ENCODE measurements at places on chromosomes 12 and 14. TPM values are rescaled to one million over a fixed set of nuclear protein-coding genes. Genes with fewer than 3 reads are reported as not detected.

- no peaks in the 10 kb centered on the region for H3K27me3 ChIP-seq
- H3K36me3 ChIP-seq, result no peaks in the 10 kb centered on the region
- peaks cover 7% of the 10 kb centered on the region for H3K4me1 ChIP-seq
These were observed 96.4 kb downstream of the NTN4 start for GRCh38 chr12:95694136-95694535.

GRCh38 chr12:78795934-78796445 lies 68.6 kb upstream of the SYT1 start:
- H3K36me3 ChIP-seq, result peaks cover 15% of the 10 kb centered on the region
- DNase-seq, result no peak
- no peak overlapping the region for H3K4me3 ChIP-seq
- peaks cover 6% of the 10 kb centered on the region for H3K4me1 ChIP-seq
- H3K27me3 ChIP-seq, result no peaks in the 10 kb centered on the region
- no peak overlapping the region for H3K27ac ChIP-seq

GRCh38 chr14:93005135-93005813 lies 82.3 kb downstream of the CHGA start:
- H3K4me3 ChIP-seq, result no peak overlapping the region
- no peaks in the 10 kb centered on the region for H3K27me3 ChIP-seq
- H3K36me3 ChIP-seq, result no peaks in the 10 kb centered on the region
- no peak for DNase-seq
- peaks cover 18% of the 10 kb centered on the region for H3K4me1 ChIP-seq

- no peak overlapping the region for H3K4me3 ChIP-seq
- H3K27ac ChIP-seq, result no peak overlapping the region
These were observed 8.0 kb upstream of the ZDHHC17 start for GRCh38 chr12:76755829-76756379.

GRCh38 chr14:52103416-52103815 lies 34.6 kb upstream of the NID2 start:
- H3K4me1 ChIP-seq, result no peaks in the 10 kb centered on the region
- H3K27me3 ChIP-seq, result no peaks in the 10 kb centered on the region
- no peak for DNase-seq
- no peaks in the 10 kb centered on the region for H3K36me3 ChIP-seq

DNA sequence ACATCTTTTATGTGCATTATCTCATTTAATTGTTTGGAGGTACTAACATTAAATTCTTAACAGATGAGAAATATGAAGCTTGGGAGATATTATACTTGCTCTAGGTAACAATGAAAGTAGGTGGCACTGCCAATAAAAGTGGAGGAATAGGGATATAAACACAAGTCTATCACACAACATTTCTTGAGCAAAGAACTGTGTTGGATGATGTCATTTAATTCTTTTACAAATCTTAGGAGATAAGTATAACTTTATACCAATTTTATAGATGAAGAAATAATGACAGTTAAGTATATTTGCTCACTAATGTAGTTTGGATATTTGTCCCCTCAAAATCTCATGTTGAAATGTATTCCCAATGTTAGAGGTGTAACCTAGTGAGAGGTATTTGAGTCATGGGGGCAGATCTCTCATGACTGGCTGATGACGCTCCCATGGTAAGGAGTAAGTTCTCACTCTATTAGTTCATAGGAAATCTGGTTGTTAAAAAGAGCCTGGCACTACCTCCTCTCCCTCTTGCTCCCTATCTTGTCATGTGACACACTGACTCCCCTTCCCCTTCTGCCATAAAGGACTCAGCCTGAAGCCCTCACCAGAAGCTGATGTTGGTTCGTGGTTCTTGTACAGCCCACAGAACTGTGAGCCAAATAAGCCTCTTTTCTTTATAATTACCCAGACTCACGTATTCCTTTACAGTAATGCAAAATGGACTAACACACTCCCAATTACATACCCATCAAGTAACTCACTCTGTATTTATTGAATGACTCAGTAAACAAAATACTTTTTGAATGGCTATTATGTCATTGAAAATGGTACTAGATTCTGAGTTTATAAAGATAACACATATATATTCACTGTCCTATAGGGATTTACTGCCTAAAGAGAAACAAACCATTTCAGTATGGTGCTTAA lies 146.8 kb upstream of the KITLG start:
- H3K4me3 ChIP-seq, result no peak overlapping the region
- peaks cover 21% of the 10 kb centered on the region for H3K4me1 ChIP-seq
- DNase-seq, result no peak
- H3K27me3 ChIP-seq, result no peaks in the 10 kb centered on the region
- H3K36me3 ChIP-seq, result no peaks in the 10 kb centered on the region
- H3K27ac ChIP-seq, result no peak overlapping the region

- no peak for DNase-seq
- H3K4me1 ChIP-seq, result no peaks in the 10 kb centered on the region
These were observed 80.5 kb upstream of the CAPRIN2 start for GRCh38 chr12:30835216-30835615.

- no peak for DNase-seq
- no peak overlapping the region for H3K27ac ChIP-seq
- no peaks in the 10 kb centered on the region for H3K36me3 ChIP-seq
These were observed 105.6 kb downstream of the VEZT start for GRCh38 chr12:95323212-95323611.

- peaks cover 39% of the 10 kb centered on the region for H3K27me3 ChIP-seq
- H3K4me3 ChIP-seq, result no peak overlapping the region
- no peak overlapping the region for H3K27ac ChIP-seq
- peaks cover 4% of the 10 kb centered on the region for H3K4me1 ChIP-seq
- H3K36me3 ChIP-seq, result no peaks in the 10 kb centered on the region
These were observed 595 bp upstream of the KRT85 start for GRCh38 chr12:52367876-52368275.

DNA sequence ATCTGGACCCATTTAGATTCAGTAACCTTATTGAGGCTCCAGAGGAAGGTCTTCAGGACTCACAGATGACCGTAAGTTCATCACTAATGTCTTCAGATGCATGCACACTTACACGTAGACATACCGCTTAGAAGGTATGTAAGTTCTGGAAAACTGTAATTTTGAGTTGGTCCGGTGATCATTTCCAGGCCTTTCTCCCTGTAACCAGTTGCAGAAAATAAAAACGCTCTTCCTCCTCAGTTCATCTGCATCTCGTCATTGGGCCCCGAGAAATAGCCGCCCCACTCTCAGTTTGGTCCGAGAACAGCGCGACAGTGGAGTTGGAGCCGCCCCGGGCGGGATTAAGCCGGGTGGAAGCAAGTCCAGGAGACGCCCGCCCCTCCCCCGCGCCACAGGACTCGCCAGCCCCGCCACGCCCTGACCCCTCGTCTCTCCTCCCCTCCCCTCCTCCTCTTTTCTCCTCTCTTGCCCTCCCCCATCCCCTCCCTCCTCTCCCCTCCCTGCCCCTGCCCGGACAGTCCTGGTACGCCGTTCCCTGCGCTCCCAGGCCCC lies 83.7 kb downstream of the TNFAIP2 start:
- DNase-seq, result no peak
- H3K4me3 ChIP-seq, result peak overlapping the region; percentile 72
- H3K27ac ChIP-seq, result peak overlapping the region; percentile 89
- peaks cover 21% of the 10 kb centered on the region for H3K27me3 ChIP-seq

GRCh38 chr12:100293017-100293416 lies 26.0 kb downstream of the SCYL2 start:
- H3K4me1 ChIP-seq, result no peaks in the 10 kb centered on the region
- H3K4me3 ChIP-seq, result no peak overlapping the region
- DNase-seq, result no peak
- H3K27me3 ChIP-seq, result no peaks in the 10 kb centered on the region
- no peak overlapping the region for H3K27ac ChIP-seq

- H3K36me3 ChIP-seq, result peaks cover 7% of the 10 kb centered on the region
- H3K27me3 ChIP-seq, result no peaks in the 10 kb centered on the region
- peak overlapping the region; percentile 21 for H3K27ac ChIP-seq
- H3K4me1 ChIP-seq, result peaks cover 10% of the 10 kb centered on the region
- H3K4me3 ChIP-seq, result no peak overlapping the region
These were observed 9.6 kb upstream of the SNAPC1 start for GRCh38 chr14:61752626-61753025.

DNA sequence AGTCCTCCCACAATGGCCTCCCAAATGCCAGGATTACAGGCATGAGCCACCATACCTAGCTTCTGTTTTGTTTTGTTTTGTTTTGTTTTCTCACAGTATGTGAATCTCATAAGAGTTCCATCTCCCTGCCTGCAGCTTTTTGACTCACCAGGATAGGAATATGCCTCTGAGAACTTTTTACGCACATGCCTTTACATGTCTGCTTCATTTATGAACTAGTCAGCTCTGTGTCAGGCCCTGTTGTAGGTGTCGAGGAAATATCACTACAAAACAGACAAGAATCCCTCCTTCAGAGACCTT lies 89.0 kb downstream of the BORCS5 start:
- no peak for DNase-seq
- H3K27me3 ChIP-seq, result no peaks in the 10 kb centered on the region
- no peak overlapping the region for H3K27ac ChIP-seq
- no peaks in the 10 kb centered on the region for H3K36me3 ChIP-seq
- no peak overlapping the region for H3K4me3 ChIP-seq

GRCh38 chr12:120590741-120591407 lies 9.7 kb upstream of the POP5 start:
- no peak overlapping the region for H3K27ac ChIP-seq
- H3K4me1 ChIP-seq, result no peaks in the 10 kb centered on the region
- no peak for DNase-seq
- no peaks in the 10 kb centered on the region for H3K36me3 ChIP-seq

DNA sequence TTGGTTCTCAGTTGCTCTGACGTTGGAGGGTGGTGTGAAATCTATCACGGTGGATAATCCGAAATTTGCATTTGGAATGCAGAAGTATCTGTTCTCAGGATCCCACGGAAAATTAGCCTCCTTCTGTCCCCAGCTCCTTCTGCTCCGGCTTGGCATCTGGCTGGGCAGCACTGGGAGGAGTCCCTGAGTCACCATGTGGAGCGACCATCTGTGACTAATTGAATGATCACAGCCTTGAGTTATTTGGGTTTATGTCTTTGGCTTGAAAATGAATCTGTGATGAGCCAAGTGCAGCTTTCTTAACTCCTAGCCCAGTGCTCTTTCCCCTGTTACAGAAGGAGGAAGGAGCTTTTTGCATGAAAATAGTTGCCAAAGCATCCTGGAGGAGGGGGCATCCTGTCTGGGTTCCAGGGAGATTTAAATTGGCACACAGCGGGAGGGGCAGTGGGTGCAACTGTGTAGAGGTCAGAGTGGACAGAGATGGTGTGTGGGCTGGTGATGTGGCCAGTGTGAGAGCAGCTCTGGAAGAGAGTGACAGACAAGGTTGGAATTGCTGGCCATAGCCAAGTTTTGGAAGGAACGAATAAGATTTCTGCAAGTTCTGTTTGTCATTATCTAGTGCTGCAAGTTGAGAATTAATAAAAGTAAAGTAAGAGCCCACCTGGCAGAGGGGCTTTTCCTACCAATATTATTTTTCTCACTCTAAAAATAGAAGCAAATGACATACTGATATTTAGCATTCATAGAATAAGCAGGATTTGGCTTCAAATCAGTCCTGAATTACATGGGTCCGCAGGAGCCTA lies 74.4 kb downstream of the SLC24A4 start:
- no peak overlapping the region for H3K4me3 ChIP-seq
- H3K27me3 ChIP-seq, result peaks cover 25% of the 10 kb centered on the region
- no peaks in the 10 kb centered on the region for H3K4me1 ChIP-seq
- no peak for DNase-seq
- H3K36me3 ChIP-seq, result no peaks in the 10 kb centered on the region

- peaks cover 18% of the 10 kb centered on the region for H3K4me1 ChIP-seq
- no peaks in the 10 kb centered on the region for H3K27me3 ChIP-seq
- no peak overlapping the region for H3K27ac ChIP-seq
- H3K4me3 ChIP-seq, result no peak overlapping the region
These were observed 45.8 kb downstream of the CCER1 start for GRCh38 chr12:90909069-90909770.

DNA sequence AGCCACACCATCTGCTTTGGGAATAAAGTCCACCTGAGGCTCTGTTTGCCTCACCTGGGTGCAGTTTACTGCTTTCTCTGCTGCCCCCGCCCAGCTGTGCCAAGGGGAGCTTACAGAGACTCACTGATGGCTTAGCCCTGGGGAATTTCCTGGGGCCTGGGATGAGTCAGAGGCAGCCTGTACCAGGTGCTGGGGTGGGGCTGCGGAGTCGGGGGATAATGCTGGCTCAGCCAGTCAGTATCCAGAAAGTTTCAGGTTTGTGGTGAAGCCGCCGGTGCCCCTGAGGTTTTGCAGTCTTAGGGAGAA lies 22.3 kb downstream of the PLEKHG3 start:
- no peak for DNase-seq
- H3K4me3 ChIP-seq, result no peak overlapping the region
- peaks cover 50% of the 10 kb centered on the region for H3K4me1 ChIP-seq
- peaks cover 15% of the 10 kb centered on the region for H3K36me3 ChIP-seq

GRCh38 chr12:14963520-14963919 lies 2.1 kb upstream of the ARHGDIB start:
- no peaks in the 10 kb centered on the region for H3K27me3 ChIP-seq
- no peaks in the 10 kb centered on the region for H3K36me3 ChIP-seq
- no peak for DNase-seq
- peaks cover 22% of the 10 kb centered on the region for H3K4me1 ChIP-seq
- no peak overlapping the region for H3K4me3 ChIP-seq

DNA sequence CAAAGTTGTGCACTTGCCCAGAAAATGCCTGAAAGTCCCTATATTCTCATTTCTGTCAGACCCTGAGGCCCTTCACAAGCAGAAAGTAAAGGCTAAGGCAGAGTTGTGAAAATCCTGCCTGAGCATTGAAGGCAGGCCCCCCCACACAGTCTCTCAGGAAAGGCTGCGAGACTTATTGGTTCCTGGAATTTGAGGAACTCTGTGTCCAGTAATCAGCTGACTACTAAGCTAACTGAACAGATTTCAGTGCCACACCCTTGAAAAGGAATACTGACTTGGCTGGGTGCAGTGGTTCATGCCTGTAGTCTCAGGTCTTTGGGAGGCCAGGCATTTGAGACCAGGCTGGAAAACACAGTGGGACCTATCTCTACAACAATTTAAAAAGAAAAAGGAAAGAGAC lies 21.1 kb upstream of the PPP2R5E start:
- no peaks in the 10 kb centered on the region for H3K27me3 ChIP-seq
- H3K27ac ChIP-seq, result no peak overlapping the region
- peaks cover 8% of the 10 kb centered on the region for H3K4me1 ChIP-seq
- no peak for DNase-seq

DNA sequence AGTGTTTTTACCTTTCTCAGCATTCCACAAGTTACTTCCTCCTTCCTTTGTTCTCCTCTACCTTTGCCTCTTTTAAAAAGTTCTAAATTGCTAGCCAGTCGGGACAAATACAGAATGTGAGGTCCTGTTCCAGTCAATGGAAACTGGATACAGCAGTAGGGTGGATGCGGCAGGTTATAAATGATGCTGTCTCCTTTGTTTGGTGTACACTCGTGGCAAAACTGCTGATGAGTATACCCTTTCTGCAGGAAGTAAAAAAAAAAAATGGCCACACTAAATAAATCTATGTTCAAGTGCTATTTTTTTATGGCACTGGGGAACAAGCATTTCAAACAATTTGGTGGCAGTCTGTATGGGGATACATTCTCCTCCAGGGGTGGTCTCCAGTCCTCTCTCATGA lies 27.5 kb downstream of the KLRK1 start:
- no peaks in the 10 kb centered on the region for H3K27me3 ChIP-seq
- H3K27ac ChIP-seq, result no peak overlapping the region
- no peaks in the 10 kb centered on the region for H3K36me3 ChIP-seq
- no peak for DNase-seq
- no peak overlapping the region for H3K4me3 ChIP-seq

FOXN4 gene
- total RNA-seq, result not detected

PSME2 gene
- total RNA-seq, result 148 TPM

GALNT16 gene
- total RNA-seq, result 6.4 TPM

IL31 gene
- not detected for total RNA-seq

ENDOU gene
- total RNA-seq, result 0.11 TPM

IFNG-AS1 gene
- not detected for total RNA-seq

CPM gene
- 2.2 TPM for total RNA-seq
